Hematopoietic multipotent progenitor cell treated with erythropoietin and hydrocortisone succinate and interleukin-3 and kit ligand, for 17 days (in vitro differentiated cells): ENCODE measurements at places on chromosomes 11 and 22.

- no peak for DNase-seq
These were observed 13.6 kb upstream of the CDC42EP1 start for GRCh38 chr22:37546437-37547250.

DNA sequence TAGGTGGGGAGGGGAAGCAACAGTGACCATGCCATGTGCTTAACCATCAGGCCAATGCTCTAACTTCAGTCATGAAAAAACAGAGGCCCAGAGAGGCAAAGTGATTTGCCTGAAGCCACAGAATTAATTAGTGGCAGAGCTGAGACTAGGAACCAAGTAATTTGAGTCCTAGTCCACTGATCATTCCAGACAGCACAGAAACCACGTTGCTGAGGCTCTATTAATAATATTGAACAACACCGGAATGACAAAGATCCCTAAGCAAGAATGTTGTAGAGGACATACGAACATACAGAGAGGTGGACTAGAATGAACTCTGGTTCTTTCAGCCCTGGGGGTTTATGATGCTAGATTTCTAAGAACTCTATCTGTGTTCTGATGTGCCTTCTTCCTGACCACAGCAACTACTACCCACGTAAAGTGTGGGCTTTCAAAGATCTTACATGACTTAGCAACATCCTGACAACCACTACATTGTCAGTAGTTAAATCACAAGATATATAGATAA, 92.3 kb downstream of the GAB2 start:
- DNase-seq, result no peak

- DNase-seq, result no peak
These were observed 8.9 kb downstream of the PPIL2 start for GRCh38 chr22:21674638-21675245.

DNA sequence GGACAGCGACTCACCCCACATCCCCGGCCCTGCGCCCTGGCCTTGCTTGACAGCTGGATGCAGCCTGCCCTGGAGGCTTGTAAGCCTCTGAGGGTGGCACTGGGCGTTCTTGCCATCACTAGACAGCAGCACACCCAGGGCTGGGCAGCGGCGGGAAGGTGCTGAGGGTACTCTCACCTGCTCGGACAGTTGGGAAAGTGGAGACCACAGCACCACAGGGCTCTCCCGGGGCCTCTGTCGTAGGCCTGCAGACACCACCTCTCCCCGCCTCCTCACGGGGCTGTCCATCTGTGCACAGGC, 18.8 kb upstream of the BRSK2 start:
- no peak for DNase-seq

DNA sequence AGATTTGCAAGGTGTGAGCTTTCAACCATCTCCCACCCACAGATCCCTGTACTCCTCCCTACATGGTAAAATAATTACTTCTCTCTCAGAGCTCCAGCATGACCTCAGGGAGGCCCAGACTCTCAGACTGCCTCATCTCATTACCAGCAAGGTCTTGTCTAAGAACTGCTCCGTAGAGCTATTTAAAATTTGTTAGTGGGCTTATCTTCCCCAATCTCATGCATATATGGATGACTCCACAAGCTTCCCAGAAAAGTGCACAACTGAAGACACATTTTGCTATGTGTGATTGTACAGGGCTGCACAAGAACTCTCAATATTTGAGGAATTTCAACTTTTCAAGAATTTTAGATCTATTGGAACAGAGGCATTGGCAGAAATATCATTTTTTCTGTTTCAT, 230.3 kb downstream of the CSNK2A3 start:
- DNase-seq, result no peak

- no peak for DNase-seq
These were observed 246.2 kb upstream of the PLET1 start for GRCh38 chr11:112506852-112507251.

- DNase-seq, result no peak
These were observed 147.9 kb downstream of the C11orf91 start for GRCh38 chr11:33552756-33553155.

- no peak for DNase-seq
These were observed 16.0 kb upstream of the TMPRSS13 start for GRCh38 chr11:117945047-117945810.

DNA sequence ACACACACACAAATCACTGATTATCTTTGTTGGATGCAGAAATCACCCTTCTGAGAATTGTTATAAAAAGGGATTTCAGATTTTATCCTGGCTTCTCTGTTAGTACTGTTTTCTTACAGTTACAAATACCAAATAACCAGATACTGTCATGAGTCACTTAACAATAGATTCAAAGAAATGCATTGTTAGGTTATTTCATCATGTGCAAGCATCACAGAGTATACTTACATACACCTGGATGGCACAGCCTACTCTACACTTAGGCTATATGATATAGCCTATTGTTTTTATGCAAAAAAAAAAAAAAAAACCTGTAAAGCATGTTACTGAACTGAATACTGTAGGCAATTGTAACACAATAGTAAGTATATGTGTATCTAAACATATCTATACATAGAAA, 319.2 kb upstream of the ARHGAP42 start:
- no peak for DNase-seq

GRCh38 chr11:5004424-5005274, 10.0 kb downstream of the OR51L1 start:
- DNase-seq, result no peak

DNA sequence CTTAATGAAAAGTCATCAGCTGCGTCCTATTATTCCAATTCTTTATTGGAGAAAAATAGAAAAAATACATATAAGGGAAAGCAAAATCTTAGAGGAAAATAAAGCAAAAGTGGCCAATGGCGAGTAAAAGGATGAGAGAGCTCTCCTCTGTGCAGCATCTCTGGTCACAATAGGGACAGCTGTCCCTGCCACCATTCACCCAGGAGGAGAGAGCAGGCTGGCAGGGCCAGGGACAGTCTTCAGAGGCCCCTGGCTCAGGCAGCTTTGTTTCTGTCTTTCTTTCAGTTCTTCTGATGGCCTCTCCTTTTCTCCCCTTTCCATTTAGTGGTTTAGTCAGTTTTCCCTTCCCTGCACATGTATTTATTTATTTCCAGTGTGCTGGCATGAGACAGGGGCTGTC, 941.3 kb downstream of the NTM start:
- no peak for DNase-seq
